ENCODE measurements at places on chromosomes 2 and 18.

GRCh38 chr18:47983055-47983454 lies 52.6 kb upstream of the SMAD2 start:
- DNase-seq, result no peak

DNA sequence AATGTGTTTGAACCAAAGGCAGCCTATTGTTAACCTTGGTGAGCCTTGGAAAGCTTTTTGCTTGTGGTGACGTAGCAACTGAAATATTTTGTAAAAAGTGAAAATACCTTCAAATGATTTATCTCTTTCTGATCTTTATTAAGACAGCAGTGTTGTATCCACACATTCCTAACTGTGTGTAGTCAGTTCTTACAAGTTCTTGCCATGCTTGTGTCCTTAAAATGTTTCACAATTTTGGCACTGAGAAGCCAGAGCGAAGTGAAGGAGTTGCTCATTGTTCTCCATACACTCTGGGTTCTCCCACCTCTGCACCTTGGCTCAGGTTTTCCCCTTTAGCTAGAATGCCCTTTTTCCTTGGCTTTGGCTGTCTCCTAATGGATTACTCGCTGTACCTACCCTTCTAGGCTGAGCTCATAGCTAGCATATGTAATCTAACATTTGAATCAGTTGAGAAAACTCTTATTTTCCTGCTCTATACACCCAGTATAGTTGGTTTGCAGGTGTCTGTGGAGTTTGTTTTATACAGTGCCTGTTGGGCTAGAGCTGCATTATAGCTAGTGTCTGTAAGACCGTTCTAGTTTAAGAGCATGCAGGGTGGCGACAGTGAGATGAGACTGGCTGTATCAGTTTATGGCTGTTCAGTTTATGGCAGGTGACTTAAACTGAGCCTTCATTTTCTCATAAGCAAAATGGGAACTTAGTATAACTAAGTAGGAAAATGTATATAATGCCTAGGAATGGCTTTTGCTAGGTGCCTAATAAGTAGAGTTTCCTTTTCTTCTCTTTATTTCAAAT lies 45.5 kb downstream of the FMNL2 start:
- DNase-seq, result no peak

DNA sequence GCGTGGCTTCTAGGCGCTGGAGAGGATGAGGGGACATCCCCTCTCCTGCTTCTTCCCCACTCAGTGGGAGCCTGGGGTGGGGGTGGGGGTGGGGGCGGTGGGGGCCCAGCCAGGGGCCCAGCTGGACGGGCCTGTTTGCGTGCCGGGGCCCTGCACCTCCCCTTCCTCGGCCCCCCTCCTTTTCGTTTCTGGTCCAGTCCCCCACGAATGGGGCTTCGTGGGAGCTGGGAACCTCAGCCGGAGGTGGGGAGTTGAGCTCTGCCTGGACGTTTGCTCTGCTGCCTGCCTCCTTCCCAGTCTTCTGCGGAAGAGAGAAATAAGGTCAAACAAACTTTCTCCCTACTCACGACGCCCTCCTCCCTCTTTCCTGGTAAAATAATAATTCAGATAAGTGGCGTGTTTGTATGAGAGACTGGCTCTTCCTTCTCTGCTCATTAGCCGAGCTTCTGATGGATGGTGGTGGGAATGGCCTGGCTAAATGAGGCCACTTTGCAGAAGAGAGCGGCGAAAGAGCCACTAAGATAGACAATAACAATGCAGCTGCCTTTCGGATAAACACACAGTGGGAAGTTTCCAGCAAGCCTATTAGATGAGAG lies 782 bp downstream of the MTA3 start:
- peak; percentile 31 for DNase-seq

DNA sequence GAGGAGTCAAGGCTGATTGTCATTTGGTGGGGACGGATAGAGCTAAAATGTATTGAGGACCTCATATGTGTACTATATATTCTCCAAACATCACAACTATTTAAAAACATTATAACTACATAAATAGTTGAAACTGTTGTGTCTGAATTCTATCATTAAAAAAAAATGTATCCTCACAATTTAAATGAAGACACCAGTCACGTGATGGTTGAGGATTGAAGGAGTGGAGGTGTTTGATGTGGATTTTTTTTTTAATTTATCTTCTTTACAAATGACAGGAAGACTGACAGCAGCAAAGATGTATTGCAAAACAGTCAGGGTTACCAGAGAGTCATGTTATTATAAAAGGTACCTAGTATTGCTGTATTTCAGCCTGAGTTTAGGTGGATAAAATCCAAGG lies 30.0 kb downstream of the GNAL start:
- no peak for DNase-seq

DNA sequence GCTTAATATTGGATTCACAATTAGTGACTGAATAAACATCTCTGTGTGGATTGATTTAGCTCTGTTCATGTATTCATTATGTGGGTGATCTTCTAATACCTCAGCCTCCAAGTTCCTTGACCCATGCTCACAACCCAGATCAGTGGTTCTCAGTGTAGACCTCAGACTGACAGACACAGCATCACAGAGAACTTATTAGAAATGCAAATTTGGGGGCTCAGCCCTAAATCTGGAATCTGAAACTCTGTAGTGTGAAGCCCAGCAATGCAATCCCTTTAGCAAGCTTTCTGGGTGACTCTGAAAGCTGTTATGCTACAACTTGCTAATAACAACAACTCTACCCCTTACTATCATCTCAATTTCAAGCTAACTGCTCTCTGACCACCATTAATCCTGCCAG lies 273.1 kb upstream of the FANCL start:
- no peak for DNase-seq

DNA sequence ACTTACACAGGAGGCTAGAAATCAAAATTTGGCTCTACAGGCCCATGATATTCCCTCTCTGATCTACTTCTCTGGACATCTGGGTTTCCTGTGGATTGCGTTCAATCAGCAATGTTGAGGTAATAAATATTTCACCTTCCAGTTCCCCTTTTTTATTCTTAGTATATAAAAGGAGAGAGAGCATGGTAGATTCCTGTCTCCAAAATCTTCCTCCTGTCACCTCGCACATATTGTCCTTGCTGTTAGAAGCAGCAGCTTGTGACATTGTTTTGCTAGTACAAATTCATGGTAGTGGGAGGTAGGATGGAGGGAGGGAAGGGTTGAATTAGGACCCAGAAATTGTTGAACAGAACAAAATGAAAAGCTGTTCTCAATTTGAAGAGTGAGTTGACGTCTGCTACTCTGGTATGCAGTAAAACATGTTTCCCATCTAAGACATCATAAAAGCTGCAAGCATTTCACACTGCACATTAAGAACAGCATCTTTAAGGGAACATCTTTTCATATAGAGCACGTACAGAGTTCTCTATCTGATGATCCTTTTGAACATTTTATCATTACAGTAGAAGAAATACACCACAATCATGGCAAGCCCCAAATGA lies 156.4 kb downstream of the RDH14 start:
- no peak for DNase-seq

DNA sequence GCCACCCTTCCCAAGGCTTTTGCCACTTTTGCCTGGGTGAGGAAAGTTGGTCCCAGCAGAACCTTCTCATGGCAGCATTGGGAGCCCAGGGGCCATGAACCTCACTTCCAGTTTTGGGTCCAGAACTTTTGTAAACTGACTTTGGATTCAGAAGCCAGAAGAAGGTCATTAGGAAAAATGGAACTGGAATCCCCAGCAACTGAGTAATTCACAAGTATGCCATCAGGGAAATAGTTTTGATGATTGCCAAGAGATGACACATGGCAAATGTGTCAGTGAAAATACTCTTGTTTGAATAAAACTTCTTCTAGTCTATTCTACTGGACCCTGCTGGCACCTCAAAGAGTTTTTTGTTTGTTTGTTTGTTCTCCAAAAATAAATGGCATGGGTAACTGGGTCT lies 203.7 kb downstream of the SETBP1 start:
- no peak for DNase-seq

- no peak for DNase-seq
These were observed 534.6 kb downstream of the TNS1 start for GRCh38 chr2:217468042-217468830.

GRCh38 chr2:67865917-67866316 lies 196.9 kb downstream of the C1D start:
- no peak for DNase-seq

DNA sequence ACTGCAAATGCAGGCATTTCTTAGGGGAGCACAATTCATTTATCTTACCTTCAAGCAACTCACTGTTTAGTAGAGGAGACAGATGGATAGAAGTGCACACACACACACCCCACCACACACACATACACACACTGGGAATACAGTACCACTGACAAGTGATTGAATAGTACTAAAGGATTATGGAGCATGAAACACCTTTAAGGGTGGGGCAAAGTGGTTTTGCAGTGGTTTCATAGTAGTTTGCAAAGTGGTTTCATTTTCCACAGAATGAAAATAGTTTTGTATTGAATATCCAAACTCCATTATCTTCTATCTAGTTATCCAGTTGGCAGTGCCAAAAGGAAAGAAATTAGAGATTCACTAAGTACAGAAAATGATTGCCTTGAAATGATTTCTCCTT lies 18.9 kb downstream of the KIF5C start:
- no peak for DNase-seq

- DNase-seq, result no peak
These were observed 252.8 kb downstream of the DYSF start for GRCh38 chr2:71706121-71706520.

DNA sequence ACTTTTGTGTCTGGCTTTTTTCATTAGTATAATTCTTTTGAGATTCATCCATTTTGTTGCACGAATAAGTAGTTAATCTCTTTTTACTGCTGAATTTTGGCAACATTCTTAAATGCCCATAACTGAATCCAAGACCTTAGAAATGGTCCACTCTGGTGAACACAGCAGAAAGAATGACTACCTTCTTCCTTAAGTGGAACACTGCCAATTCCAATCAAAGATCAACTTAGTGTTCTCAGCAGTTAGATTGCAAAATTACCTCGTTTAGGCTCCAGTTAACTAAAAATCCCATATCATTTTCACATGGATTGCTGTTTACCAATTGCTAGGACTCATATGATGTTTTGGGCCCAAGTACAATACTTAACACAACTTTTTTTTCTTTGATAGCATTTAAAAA lies 59.9 kb downstream of the MDH1 start:
- no peak for DNase-seq

DNA sequence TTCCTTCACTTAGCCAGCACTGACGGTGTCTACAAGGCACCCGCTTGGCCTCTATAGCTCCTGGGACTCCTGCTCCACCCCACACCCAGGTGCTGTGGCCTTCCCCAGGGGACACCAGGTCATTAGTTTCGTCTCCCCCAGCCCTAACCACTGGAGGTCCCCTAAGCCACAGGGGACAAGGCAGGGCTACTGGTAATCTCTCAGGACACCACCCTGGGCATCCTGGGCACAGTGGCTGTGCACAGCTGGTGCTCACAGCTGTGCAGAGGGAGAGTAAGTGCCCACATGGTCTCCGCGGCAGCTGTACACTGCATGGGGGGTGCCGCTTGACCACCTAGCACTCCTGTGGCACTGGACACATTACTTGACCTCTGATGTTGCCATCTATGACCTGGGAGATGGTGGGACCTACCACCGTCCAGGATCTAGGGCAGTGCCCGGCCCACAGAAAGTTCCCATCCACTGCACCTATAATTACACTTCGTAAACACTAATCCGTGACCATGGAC lies 134.0 kb downstream of the HDAC4 start:
- DNase-seq, result no peak

GRCh38 chr2:144526831-144527230 lies 6.9 kb upstream of the ZEB2 start:
- DNase-seq, result no peak

GRCh38 chr2:131153529-131153928 lies 48.4 kb downstream of the PLEKHB2 start:
- no peak for DNase-seq

DNA sequence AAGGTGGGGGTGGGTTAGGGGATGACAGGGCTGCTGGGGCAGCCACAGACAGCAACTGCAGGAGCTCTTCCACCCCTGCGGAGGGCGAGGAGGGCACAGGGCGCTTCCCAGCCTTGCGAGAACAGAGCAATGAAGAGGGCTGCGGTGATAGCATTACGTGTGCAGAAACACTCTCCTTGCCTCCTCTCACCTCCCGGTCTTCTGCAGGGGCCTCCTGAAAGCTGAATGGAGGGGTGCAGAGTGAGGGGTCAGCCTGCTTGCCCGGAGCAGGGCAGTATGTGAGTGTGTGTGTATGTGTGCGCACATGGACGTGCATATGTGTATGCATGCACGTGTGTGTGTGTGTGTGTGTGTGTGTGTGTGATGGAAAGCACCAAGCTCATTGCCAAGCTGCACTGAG lies 29.5 kb upstream of the IL1R2 start:
- no peak for DNase-seq

GRCh38 chr2:96140941-96141623 lies 2.8 kb upstream of the ASTL start:
- no peak for DNase-seq

DNA sequence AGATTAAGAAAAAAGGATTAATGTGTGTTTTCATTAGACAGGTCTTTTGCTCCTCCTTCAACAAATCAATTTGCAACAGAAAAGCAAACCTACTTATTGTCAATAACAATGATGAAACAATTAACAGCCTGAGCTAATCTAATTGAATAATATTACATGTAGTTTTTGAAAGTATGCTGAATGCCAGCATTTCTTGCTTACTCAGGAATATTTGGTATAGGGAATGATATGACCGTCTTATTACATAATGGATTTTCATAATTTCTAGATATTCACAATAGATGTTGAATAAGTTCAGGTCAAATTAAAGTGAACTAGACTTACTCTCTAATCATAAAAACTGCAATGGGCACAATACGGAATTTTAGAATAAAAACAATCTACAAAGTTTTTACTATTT lies 1493.8 kb upstream of the NXPH2 start:
- no peak for DNase-seq

DNA sequence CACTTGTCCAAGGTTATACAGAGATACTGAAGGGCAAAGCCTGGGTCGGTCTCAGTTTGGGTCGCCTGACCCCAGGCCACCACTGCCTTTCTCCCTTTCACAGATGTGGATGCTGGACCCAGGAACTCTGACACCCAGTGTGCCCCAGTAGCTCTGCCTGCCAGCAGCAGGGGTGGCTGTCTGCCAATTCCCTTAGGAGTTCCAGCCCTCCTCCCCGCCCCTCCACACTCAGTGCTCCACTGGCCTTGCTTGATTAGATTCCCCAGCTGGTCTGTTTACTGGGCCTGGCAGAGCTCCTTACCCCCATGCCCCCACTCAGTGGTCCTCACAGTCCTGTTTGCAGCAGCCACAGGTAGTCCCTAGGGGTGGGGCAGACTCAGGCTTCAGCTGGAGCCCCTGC lies 75.5 kb downstream of the NPAS2 start:
- no peak for DNase-seq

GRCh38 chr18:61851940-61852451 lies 40.8 kb downstream of the RNF152 start:
- DNase-seq, result no peak

Measured in RWPE1 (cell line).